Astrocyte (in vitro differentiated cells and primary cell): ENCODE measurements at places on chromosomes 1 and 21.

DNA sequence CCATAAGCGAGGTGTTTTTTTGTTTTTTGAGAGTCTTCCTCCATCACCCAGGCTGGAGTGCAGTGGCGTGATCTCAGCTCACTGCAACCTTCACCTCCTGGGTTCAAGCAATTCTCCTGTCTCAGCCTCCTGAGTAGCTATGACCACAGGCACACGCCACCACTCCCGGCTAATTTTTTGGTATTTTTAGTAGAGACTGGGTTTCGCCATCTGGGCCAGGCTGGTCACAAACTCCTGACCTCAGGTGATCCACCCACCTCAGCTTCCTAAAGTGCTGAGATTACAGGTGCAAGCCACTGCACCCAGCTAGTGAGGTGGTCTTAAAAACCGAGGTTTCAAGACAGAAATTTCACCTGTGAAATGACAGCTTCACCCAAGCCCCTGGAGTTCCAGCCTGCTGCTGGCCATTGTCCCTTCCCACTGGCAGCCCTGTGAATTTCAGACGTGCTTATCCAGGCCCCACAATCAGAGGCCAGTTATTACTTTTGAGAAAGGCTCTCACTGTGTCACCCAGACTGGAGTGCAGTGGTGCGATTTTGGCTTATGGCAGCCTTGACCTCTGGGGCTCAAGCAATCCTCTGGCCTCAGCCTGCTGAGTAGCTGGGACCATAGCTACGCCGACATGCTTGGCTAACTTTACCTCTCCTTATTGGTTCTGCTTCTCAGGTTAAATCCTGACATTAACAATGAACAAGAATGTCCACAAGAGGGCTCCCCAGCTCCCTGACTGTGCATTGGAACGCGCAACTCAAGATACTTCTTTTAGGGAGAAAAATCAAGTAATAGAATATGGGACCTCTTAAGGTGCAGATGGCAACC lies 19.4 kb downstream of the ENO1 start:
- DNase-seq, result no peak

DNA sequence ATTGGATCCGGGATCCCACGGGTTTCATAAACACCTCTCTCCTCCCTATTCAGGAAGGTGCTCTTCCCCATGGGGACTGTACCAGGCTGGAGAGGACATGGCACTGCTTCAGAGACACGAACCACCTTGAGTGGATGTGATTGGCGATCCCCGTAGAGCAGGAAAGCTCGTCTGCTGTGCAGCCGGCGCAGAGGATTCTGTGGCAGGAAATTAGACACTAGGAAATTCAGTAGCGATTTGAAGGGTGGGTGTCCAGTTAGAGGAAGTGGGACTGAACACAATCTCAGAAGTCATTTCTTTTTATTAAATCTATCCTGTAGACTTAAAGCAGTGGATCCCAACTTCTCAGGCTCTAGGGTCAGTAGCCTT lies 767 bp downstream of the PDIK1L start:
- no peak for DNase-seq

DNA sequence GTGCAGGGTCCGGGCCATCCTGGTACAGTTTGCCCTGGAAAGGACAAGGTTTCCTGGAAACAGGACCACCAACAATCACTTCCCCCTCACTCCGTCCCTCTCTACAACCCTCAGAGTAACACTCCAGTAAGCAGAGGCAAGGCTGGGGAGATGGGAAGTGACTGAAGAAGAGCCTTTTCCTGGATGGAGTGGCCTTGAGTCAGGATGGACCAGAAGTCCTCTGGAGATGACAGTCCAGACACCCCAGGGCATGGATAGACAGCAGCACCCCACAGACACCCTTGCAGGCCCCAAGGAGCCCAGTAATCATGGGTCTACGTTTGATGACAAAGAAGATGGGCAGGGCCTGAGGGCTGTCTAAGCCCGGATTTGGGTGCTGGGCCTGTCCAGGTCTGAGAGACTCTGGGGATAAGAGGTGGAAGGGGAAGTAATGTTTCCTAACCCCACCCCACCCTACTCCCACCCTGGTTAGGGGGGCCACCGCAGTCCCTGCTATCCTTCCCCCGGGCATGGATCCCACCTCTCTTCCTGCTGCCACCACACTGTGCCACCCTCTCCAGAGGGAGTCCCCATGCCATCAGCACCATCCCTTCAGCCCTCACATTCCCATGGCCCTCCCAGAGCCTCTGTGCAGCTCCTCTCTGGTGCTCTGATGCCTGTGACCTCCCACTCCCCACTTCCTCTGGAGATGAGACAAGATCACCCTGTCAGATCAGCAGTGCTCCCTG lies 7.2 kb upstream of the S100A8 start:
- DNase-seq, result no peak

DNA sequence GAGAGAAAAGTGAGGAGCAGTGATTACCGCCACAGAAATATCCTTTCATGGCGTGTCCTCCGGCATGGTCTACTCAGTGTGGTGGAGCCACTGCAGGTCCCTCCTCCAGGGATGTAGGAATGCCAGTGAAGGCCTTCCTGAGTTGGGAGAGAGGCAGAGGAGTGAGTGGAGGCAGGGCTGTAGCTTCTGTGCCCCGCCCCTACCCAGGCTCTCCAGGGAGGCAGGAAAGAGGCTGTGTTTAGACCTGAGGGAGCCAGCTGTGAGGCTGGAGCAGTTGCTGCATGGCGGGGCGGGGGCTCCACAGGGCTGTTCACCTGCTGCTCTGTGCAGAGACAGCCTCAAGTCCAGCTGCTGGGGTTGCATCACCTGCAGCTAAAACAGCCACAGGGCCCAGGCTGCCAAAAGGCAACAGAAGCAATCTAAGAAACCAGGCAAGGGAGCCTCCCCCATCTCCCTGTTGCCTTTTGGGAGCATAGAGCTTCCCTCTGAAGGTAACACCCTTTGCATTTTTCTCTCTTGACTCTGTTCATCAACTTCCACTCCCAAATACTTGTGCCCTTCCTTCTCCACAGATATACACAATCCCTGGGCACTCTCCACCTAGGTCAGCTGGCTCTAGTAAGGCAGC lies 801 bp upstream of the ANXA9 start:
- DNase-seq, result no peak

GRCh38 chr21:38718481-38718880 lies 87.2 kb upstream of the ETS2 start:
- DNase-seq, result no peak

DNA sequence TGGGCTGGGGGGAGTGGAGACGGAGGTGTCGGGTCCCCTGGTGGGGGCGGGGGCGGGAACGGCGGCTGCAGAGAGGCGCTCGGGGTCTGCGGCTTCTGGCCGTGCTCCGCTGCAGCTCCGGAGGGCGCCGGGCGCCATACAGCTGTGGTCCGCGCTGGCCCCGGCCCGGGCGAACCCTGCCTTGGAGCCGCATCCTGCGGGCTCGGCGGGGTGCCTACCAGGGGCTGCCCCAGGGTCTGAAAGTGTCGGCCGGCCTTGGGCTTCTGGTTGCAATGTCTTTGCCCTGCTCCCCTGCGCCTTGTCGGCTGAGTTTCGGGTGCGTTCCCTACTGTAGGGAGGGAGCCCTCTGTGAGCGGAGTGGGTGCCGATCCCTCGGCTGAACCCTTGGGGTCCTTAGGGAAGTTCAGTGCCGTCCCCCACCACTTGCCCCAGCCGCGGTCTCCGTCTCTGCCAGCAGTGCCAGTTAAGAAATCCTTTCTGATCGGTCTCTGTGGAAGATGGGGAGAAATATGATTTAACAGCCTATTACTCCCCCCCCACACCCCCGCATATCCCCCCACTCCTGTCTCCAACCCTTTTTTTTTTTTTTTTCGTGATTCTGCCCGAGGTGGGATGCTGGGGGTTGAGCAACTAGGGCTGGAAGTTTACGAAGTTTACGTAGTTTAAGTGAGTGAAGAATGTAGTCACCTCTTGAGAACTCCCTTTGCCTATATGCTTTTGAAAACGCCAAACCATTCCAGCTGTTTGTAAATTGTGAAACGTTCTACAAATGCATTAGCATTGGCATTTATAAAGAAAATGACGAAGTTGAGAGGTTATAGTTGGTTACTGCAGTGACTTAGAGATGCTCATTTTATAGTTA lies 588 bp downstream of the NEXN start:
- peak; percentile 51 for DNase-seq

- no peak for DNase-seq
Measured at GRCh38 chr1:59089922-59090457, 206.9 kb upstream of the FGGY start.

- DNase-seq, result no peak
Measured at GRCh38 chr1:4087530-4088420, 187.7 kb upstream of the C1orf174 start.

GRCh38 chr1:87598429-87598828 lies 269.7 kb downstream of the LMO4 start:
- no peak for DNase-seq

DNA sequence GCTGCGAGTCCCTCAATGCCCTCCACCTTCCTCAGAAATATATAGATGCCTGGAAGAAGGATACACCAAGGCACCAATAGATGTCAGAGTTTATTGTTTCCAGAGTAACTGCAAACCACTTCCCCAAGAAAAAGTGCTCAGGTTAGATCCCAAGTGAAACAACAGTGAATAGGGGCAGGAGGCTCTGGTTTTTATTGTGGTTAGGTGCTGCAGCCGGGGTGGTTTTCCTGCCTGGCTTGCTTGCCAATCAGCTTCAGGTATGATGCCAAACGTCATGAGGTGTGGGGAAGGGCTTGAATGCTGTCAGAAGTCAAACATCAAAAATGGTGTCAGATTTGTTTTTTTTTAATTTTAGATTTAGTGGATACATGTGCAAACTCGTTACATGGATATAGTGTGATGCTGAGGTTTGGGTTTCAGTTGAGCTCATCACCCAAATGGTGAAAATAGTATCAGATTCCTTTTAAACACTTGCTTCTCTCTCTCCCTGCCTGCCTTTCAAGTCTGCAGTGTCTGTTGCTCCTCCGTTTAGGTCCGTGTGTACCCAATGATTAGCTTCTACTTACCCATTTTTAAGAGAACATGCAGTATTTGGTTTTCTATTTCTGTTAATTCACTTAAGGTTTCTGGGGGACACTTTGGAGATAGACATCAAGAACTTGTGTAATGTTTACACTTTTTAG lies 1317.0 kb downstream of the MRPL39 start:
- no peak for DNase-seq

GRCh38 chr1:203899869-203900714 lies 38.7 kb downstream of the SNRPE start:
- no peak for DNase-seq

GRCh38 chr1:8006037-8006963 lies 19.8 kb downstream of the ERRFI1 start:
- DNase-seq, result no peak

- no peak for DNase-seq
Measured at GRCh38 chr1:53431805-53432565, 27.2 kb upstream of the DMRTB1 start.

DNA sequence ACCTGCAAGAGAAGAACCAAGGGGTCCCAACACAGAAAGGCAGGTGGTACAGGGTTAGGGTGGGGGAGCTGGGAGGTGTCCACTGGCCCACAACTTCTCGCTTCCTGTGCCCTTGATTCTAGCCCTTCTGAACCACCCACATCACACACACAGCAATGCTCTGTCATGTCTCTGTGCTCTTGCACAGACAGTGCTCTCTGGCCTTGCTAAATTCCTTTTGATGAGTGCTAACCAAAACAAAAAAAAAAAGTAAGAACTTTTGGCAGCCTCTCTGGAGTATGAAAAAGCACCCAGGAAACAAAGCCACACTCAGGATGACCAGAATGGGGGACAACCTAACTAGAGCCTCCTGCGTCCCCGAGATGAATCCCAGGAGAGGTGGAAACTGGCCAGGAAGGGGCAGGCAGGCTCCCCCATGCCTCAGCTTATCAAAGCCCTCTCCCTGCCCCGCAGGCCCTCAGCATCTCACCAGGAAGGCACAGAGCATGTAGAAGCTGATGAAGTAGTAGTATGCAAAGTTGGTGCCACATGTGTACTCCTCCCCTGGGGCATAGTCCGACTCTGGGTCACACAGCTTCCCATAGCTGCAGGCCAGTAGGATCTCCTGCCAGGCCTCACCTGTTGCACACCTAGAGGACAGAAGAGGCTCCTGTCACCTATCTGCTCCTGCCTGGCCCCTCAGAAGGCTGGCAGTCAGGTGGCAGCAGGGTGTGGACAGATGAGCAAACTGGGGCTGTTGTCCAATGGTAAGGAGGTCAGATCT lies 27.2 kb upstream of the KIF21B start:
- DNase-seq, result peak; percentile 51

GRCh38 chr1:221456918-221457317 lies 285.0 kb downstream of the DUSP10 start:
- DNase-seq, result peak; percentile 76
